CD4-positive, alpha-beta T cell treated with Interleukin-2 at 100 ng/mL for 4 hours (primary cell): ENCODE measurements at places on chromosomes 2 and 18.

GRCh38 chr2:64846177-64846576, 143.0 kb upstream of the SLC1A4 start:
- DNase-seq = no peak

GRCh38 chr2:176637142-176637485, 367.9 kb downstream of the MTX2 start:
- no peak for DNase-seq

DNA sequence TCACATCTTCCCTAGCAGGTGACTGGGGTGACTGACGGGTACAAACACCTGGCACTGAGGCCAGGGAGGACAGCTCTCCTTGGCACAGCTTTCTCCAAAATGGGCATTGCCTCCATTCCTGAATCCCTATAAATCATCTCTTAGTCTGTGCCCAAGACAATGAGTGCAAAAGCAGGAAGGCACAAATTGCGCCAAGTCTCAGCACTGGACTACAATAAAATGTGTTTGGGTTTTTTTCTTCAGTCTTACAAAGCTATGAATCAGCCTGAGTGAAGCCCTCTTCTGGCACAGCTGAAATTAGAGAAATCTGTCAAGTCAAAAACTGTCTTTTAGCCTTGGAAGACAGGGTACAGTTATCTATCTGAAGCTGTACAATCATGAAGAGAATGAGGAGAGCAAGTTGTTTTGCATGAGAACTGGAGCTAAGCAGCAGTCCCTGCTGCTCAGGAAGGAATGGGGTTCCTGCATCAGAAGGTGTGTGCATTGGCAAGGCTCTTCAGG, 90.8 kb downstream of the EPB41L3 start:
- DNase-seq = no peak

- DNase-seq = no peak
Measured at GRCh38 chr2:13694673-13695072, 937.8 kb upstream of the LRATD1 start.

DNA sequence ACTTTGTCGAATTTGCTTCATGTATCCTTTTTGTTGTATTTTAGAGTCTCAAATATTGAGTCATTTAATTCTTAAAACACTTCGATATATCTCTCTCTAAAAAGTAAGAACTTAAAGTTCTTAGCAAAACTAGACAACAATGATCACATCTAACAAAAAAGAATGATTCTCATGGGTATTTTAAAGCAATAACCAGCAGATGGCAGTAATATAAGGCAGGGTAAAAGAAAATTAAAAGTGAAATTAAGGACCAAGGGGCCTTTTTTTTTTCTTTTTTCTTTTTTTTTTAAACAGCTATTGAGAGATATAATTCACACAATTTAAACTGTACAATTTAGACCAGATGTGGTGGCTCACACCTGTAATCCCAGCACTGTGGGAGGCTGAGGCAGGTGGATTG, 9.9 kb upstream of the AOX1 start:
- peak; percentile 13 for DNase-seq

DNA sequence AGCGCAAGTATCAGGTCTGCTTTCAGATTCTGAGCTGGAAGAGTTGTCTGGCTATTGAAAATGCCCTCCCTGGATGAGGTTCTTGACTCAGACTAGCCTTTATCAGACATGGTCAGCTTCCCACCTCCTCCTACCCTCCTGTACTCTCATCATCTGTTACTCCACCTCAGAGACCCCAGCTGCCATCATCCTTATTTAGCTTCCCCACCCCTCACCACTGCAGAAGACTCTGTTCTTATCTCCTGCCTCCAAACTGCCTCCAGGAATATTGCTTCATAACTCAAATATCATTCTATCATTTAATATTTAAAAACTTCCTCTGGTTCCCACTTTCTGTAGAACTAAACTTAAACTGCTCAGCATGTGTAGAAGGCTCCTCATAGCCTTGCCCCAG, 31.1 kb upstream of the PPP3R1 start:
- DNase-seq = no peak

- DNase-seq = no peak
Measured at GRCh38 chr2:30464544-30465170, 17.6 kb downstream of the LCLAT1 start.

GRCh38 chr18:62725896-62726295, 10.6 kb downstream of the PHLPP1 start:
- DNase-seq = no peak

GRCh38 chr2:26845021-26845420, 2.9 kb upstream of the DPYSL5 start:
- DNase-seq = no peak

- no peak for DNase-seq
Measured at GRCh38 chr2:212723226-212723625, 184.6 kb upstream of the ERBB4 start.

- no peak for DNase-seq
Measured at GRCh38 chr2:47076586-47077441, 78.3 kb downstream of the STPG4 start.

GRCh38 chr2:180662941-180663471, 317.4 kb upstream of the UBE2E3 start:
- no peak for DNase-seq

- peak; percentile 62 for DNase-seq
Measured at GRCh38 chr2:55590810-55591440, 26.5 kb downstream of the PPP4R3B start.

GRCh38 chr2:222298311-222299150, at the start of gene PAX3:
PAX3 (minus strand) TSS chr2:222298998; CDS start chr2:222298615, 383 bp downstream.
- DNase-seq = no peak

DNA sequence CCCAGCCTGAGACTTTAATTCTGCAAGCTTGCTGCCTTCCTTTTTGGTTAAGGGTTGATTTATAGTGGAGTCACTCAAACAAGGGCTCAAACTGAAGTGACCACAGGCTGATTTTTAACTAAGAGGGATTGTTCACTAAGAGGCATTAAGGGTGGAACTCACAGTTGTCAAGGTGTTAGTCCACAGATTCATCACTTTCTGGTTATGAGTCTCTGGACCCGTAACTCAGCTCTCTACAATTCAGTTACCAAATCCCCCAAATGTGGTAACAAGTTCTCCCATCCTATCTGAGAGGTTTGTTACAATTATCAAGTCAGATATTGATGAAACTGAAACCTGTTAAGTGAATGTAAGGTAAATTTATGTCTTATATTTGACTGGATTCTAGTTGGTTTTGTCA, 185.9 kb upstream of the KLHL14 start:
- no peak for DNase-seq

- DNase-seq = no peak
Measured at GRCh38 chr2:130258356-130258755, 60.1 kb upstream of the TUBA3E start.

- DNase-seq = no peak
Measured at GRCh38 chr2:167187978-167188967, 300.0 kb downstream of the XIRP2 start.

GRCh38 chr2:86027922-86028765, 77.5 kb downstream of the POLR1A start:
- no peak for DNase-seq

DNA sequence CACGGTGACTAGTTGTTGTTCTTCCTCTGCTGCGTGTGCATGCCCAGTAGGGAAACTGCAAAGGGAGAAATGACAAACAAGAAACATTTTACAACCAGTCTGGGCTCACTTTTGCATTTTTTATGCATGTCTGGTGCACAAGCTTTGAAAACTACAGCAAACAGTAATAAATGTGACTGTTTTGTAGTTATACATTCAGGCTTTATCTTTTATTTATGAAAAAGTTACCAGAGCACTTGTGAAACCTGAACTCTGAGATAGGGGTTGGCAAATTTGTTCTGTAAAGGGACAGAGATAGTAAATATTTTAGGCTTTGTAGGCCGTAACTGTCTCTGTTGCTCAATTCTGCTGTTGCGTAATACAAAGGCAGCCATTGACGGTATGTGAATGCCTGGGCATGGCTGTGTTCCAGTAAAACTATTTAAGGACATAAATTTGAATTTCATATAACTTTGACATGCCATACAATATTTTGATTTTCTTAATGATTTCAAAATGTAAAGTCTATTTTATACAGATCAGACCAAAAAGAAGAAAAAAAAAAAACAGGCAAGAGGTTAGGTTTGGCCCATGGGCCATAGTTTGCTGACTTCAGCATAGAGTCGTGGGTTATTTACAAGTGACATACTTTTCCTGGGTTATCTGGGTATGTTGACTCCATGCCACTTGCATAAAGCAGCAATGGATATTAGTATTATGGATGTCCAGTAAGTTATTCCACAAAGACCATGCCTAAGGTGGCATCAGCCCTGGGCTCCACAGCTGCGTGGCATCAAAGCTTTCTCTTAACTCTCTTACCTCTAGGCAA, 53.6 kb upstream of the EML6 start:
- no peak for DNase-seq

- no peak for DNase-seq
Measured at GRCh38 chr2:12201369-12201768, 454.9 kb downstream of the LPIN1 start.

- no peak for DNase-seq
Measured at GRCh38 chr2:43038034-43038695, 188.2 kb downstream of the ZFP36L2 start.

- DNase-seq = no peak
Measured at GRCh38 chr2:59691518-59692190, 861.8 kb downstream of the BCL11A start.

GRCh38 chr18:47263430-47264307, 12.2 kb upstream of the SKOR2 start:
- DNase-seq = no peak

DNA sequence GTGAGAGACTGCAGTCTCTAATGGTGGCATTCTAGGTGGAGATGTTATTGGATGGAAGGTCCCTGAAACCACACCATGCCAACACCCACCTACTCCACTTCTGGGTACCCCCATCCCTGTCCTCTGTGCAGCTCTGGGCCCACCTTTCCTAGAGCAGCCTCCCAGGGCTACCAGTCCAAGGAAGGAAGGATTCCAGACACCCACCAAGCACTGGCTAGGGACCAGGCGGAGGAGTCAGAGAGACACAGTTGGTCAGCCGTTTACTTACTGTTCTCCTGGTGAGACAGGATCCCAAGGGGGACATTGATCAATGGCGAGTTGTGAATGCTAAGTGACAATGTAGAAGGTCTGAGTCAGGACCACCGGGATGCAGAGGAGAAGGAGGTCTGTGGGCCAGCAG, 151.6 kb downstream of the TTC32 start:
- no peak for DNase-seq
